ENCODE measurements at places on chromosomes 7 and 10.

DNA sequence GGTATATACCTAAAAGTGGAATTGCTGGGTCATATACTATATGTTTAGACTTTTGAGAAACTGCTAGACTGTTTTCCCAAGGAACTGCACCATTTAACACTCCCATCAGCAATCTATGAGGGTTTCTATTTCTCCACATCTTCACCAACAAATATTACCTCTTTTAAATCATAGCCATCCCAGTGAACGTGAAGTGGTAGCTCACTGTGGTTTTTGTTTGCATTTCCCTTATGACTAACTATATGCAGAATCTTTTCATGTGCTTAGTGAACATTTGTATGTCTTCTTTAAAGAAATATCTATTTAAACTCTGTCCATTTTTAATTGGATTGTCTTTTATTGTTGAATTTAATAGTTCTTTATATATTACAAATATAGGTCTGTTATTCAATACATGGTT, 115.8 kb upstream of the SEC61G start:
- DNase-seq = no peak

DNA sequence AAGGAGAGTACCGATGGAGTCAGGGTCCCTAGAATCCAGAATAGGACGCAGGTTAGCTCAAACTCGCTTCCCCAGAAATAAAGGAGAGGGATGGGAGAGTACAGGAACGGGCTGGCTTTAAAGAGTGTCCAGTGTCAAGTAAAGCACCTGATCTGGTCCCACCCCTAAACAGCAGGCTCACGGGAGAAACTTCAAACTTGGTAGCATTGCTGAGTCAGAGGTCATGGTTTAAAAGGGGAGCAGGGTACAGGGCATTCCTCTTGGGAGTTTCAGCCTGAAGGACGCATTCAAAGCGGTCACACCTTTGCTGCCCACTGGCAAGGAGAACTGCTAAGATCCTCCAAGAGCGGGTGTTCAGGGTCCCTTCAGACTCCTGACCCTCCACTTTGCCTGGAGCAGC, 140.7 kb downstream of the GLI3 start:
- no peak for DNase-seq

DNA sequence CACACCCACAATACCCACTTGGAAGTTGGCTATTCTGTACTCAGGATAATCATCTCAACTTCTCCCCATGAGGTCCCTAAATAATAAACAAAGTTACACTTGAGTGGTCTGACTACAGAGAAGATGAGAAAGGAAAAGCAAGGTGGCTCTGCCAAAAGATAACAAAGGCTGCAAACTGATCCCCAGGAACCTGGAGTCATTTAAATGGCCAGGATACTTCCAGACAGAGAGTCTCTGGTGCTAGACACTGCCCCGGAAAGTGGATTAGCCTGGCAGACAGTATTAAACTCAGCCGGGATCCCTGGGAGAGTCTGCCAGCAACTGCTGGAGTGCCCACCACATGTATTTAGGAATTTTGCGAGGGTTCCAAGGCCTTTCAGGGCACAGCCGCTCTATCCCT, 93.7 kb downstream of the DGKI start:
- no peak for DNase-seq

DNA sequence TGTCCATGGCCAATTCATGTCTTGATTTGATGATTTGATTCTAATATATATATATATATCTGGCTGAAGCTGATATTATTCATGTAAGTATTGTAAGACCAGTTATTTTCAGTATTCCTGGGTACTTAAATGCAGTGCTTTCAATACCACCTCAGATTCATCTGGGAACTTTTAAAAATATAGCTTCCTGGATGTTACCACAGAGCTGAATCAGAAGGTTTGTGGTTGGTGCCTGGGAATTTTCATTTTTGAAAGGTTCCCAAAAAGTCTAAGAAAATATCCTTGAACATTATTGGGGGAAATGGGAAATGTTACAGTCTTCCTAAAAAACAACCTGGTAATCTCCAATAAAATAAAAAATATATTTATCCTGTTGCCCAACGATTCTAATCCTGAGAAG, 10.7 kb upstream of the PPP3CB start:
- no peak for DNase-seq

- no peak for DNase-seq
Measured at GRCh38 chr7:3915337-3915878, 614.4 kb downstream of the SDK1 start.

- no peak for DNase-seq
Measured at GRCh38 chr10:29109707-29110571, 178.9 kb upstream of the LYZL1 start.

DNA sequence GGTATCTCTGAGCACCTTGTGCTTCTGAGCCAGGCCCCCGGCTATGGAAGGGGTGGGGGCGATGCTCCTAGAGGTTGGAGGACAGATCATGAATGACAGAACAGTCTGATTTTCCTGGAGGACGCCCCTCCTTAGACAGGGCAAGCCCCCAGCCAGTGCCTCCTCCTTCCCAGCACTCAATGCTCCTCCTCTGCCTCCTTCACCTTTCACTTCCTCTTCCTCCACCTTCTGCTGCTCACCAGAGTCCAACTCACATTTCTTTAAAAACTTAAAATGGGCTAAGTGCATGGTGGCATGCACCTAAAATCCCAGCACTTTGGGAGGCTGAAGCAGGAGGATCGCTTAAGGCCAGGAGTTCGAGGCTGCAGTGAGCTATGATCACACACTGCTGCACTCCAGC, 71.1 kb upstream of the CUX1 start:
- no peak for DNase-seq

DNA sequence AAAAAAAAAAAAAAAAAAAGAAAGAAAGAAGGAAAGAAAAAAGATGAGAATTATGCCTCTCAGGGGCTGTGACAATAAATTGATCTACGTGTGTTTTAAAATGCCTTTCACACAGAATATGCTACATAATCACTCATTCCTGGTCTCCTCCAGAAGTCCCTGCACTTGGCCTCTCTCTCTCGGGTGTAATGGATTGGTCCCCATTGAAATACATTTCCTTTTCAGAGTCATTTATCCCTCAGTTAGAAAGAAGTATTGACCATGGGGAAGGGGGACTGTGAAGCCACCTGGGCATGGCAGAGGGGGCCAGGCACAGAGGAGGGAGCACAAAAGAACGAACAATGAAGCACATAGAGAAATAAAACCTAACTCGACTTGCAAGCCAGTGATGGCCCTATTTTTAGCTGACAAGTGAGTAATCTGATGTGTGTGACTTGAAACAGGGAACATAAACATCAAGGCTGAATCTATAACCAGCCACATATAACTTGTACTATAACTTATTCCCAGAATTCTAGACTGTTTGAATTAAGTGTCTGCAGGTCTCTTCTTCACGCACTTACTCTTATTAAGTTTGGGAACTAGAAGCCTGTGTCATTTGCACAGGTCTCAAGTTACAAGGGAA, 490.8 kb downstream of the KCNMA1 start:
- DNase-seq = no peak

- no peak for DNase-seq
Measured at GRCh38 chr10:129868449-129869035, 95.5 kb downstream of the EBF3 start.

- DNase-seq = no peak
Measured at GRCh38 chr10:6770846-6771245, 190.8 kb upstream of the PRKCQ start.

DNA sequence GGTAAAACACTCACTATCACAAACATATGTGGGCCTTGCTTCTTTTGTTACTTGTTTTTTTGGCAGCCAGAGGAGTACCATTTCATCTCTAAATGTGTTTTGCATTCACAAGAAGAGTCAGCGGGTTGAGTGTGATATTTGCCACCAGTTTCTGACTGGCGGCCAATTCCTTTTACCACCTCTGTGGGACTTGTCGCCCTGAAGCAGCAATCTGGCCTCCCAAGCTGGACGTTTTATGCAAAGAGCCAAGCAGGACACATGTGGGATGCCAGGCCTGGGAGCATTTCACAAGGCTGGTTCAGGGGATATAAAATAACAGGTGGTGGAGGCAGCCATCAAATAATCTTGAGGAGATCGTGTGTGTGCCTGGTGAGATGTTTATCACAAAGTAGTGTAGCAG, 61.8 kb upstream of the TRIL start:
- no peak for DNase-seq

DNA sequence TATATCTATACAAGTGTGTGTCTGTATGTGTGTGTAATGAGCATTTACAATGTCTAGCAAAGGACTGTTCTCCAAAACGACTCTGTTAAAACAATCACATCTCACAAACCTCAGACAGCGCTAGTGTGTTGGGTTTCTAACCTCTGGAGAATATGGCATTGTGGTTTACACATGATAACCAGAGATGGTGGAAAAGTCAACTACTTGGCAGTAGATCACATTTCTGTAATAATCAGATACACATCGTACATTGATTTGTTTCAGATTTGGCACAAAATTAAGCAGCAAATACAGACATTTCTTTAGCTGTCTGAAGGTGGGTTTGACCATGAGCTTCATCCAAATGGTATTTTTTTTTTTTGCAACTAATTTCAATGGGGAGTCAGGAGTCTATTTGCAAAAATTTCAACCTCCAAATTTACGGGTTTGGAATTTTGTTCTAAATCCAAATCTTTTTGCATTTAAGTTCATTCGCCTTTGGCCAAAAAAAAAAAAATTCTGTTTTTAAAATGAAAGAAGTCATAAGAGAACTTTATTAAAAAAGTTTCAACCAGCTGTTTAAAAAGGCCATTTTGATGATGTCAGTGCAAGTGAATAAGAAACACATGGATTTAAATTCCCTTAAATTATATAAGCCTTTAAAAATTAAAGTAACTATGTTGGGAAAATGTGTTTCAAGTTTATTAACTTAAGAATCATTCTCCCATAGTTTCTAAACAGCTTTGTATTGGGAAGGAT, 127.8 kb downstream of the TMEM26 start:
- DNase-seq = no peak

DNA sequence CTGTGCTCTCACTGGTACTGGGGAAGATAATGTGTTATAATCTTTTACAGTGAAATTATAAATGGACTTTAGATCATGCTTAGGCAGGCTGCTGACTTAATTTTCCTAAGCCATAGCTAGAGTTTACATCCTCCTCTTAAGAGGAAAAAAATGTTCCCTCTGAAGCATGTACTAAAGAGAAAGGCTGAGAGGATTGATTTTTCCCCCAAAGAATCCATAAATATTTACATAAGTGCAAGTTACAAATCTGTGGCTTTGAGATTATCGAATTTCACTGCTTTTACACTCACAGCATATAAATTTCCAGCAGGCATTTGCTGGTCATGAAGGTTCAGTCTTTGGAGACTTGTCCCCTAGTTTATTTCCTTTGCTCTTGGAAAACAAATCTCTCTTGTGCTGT, 43.7 kb downstream of the CREB5 start:
- DNase-seq = no peak

GRCh38 chr10:2891073-2891769, 176.1 kb upstream of the PFKP start:
- no peak for DNase-seq

- no peak for DNase-seq
Measured at GRCh38 chr10:126070476-126071215, 174.3 kb downstream of the FANK1 start.

GRCh38 chr10:63430091-63430998, 35.4 kb downstream of the JMJD1C start:
- DNase-seq = peak; percentile 40

GRCh38 chr10:43404704-43405084, 4.3 kb downstream of the HNRNPF start:
- no peak for DNase-seq

- DNase-seq = no peak
Measured at GRCh38 chr7:133491201-133491691, 238.4 kb downstream of the EXOC4 start.

DNA sequence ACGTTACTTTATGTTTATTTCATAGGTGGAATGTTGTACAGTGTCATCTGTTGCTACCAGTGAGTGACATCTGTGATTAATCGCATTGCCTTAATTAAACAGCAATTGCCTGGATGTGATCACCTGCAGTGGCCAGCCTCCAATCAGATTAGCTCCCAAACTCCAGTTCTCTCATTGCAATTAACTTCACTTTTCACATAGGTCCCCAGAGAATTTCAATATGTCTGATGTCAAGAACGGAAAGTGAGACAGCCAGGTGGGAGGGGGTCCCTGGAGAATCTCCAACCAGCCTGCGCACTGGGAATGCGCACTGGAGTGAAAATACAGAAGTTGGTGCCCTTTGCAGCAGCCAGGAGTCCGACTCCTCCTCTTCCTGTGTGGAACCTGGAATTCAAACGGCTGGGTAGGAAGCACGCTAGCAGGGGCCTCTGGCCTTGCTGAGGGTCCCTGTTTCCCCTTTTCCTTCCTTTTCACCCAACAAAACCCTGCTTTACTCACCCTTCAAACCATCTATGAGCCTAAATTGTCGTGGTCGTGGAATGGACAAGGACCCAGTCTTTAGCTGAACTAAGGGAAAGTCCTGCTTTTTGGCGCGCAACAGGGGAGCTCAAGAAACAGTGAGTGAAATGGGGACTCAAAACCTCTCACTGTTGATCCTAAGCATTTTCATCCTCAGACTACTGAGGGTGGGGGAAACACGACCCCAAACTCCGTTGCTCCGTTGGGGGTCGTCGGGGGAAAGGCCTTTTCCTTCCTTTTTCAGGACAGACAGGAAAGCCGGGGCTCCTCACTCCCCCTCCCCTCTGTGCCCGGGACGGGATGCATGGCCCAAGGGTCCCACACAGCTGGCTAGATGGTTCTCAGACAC, 1355.5 kb upstream of the LRRTM3 start:
- no peak for DNase-seq

DNA sequence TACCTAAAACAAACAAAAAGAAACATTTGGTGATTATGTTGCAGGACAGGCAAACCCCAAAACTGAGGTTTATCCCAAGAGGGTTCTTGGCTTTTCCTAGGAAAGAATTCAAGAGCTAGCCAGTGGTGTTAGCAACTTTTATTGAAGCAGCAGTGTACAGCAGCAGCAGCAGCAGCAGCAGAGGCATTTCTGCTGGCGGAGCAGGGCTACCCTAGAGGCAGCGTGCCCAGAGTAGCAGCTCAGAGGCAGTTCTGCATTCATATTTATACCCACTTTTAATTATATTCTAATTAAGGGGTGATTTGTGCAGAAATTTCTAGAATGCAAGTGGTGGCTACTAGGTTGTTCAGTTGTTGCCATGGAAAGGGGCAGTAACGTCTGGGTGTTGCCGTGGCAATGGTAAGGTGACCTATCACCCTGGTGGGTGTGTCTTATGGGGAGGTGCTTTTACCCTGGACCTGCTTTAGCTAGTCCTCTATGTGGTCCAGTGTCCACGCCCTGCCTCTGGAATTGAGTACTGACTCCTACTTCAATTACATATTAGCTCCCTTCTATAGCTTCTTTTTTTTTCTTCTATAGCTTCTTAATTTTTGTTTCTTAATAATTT, 53.9 kb downstream of the VCL start:
- no peak for DNase-seq

GRCh38 chr7:50742401-50742800, 40.3 kb downstream of the GRB10 start:
- no peak for DNase-seq
